ENCODE measurements at places on chromosomes 11 and 22. TPM values are rescaled to one million over a fixed set of nuclear protein-coding genes. Genes with fewer than 3 reads are reported as not detected.
A peak's percentile ranks its signal among the peaks of the same experiment; 100 is the strongest.

- DNase-seq: peak; percentile 59
- H3K27ac ChIP-seq: no peak overlapping the region
- no peak overlapping the region for H3K4me3 ChIP-seq
- H3K4me1 ChIP-seq: peaks cover 22% of the 10 kb centered on the region
- no peaks in the 10 kb centered on the region for H3K27me3 ChIP-seq
These were observed 59.2 kb upstream of the FSHB start for GRCh38 chr11:30171661-30172060.

GRCh38 chr22:19696504-19697276 lies 17.6 kb upstream of the SEPTIN5 start:
- H3K4me3 ChIP-seq: no peak overlapping the region
- no peaks in the 10 kb centered on the region for H3K36me3 ChIP-seq
- DNase-seq: no peak
- H3K27ac ChIP-seq: no peak overlapping the region
- no peaks in the 10 kb centered on the region for H3K27me3 ChIP-seq

The BATF2 gene
- 0.79 TPM for total RNA-seq

- H3K4me3 ChIP-seq: no peak overlapping the region
- no peak for DNase-seq
- no peaks in the 10 kb centered on the region for H3K36me3 ChIP-seq
- H3K27ac ChIP-seq: no peak overlapping the region
These were observed 830.0 kb downstream of the NTM start for GRCh38 chr11:132200353-132200936.

DNA sequence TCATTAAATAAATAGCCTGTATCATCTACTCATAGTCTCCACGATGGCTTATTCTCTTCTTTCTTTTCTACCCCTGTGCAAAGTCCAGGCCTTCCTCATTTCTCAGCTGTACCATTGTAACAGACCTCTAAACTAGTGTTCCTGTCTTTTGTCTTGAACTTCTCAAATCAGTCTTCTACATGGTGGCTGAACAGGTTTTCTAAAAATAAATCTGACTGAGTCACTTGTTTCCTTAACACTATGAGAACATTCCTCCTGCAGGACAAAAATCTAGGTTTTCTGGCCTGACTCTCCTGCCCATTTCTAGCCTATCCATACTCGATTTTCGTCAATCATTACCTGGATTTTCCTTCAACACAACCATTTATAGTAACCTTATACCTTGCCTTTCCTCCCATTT lies 1080.8 kb upstream of the TENM4 start:
- no peak overlapping the region for H3K4me3 ChIP-seq
- peaks cover 19% of the 10 kb centered on the region for H3K4me1 ChIP-seq
- H3K36me3 ChIP-seq: no peaks in the 10 kb centered on the region
- H3K27me3 ChIP-seq: no peaks in the 10 kb centered on the region
- H3K27ac ChIP-seq: no peak overlapping the region
- DNase-seq: no peak

DNA sequence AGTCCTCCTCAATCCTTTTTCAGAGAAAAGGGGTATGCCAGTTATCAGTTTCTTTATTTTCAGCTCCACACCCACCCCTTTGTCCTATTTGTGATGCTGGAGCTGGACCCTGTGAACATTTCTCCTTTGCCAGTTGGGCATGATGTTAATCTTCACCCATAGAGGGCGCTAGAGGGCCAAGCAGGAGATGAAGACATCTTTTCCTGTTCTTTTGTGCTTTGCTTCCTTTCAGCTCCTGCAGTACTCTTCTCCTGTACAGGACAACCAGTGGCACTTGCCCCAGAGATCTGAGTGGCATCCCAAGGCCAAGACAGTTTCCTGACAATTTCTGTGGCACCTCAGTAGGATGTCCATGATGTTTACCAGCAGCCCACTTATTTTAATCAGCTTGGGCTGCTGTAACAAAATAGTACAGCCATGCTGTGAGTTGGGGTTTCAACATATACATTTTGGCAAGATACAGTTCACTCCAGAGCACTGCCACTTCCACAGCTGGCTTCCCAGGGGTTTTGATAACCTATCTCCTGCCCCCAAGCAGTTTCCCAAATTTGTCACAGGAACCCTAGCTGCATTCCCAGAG lies 4.6 kb downstream of the SAA2 start:
- DNase-seq: peak; percentile 67
- no peak overlapping the region for H3K4me3 ChIP-seq
- H3K27me3 ChIP-seq: no peaks in the 10 kb centered on the region
- H3K4me1 ChIP-seq: no peaks in the 10 kb centered on the region
- no peaks in the 10 kb centered on the region for H3K36me3 ChIP-seq

- no peaks in the 10 kb centered on the region for H3K27me3 ChIP-seq
- no peak for DNase-seq
- no peak overlapping the region for H3K4me3 ChIP-seq
- no peak overlapping the region for H3K27ac ChIP-seq
- no peaks in the 10 kb centered on the region for H3K36me3 ChIP-seq
These were observed 113.8 kb downstream of the ATXN10 start for GRCh38 chr22:45785458-45785857.

The SCGB2A2 gene
- not detected for total RNA-seq

- H3K27me3 ChIP-seq: peaks cover 3% of the 10 kb centered on the region
- no peak for DNase-seq
- H3K4me1 ChIP-seq: no peaks in the 10 kb centered on the region
- H3K4me3 ChIP-seq: no peak overlapping the region
These were observed 354.9 kb upstream of the FAT3 start for GRCh38 chr11:91869686-91870085.

GRCh38 chr11:81278991-81279390 lies 1454.7 kb downstream of the FAM181B start:
- no peaks in the 10 kb centered on the region for H3K4me1 ChIP-seq
- no peaks in the 10 kb centered on the region for H3K36me3 ChIP-seq
- no peak overlapping the region for H3K27ac ChIP-seq
- no peak overlapping the region for H3K4me3 ChIP-seq

- H3K4me1 ChIP-seq: peaks cover 5% of the 10 kb centered on the region
- no peak for DNase-seq
- H3K27ac ChIP-seq: no peak overlapping the region
- H3K36me3 ChIP-seq: 0 out of 2 replicates have a peak, but pooled peaks cover 1% of the 10 kb centered on the region
These were observed 44.6 kb downstream of the MRE11 start for GRCh38 chr11:94449029-94449428.

The MMP12 gene
- not detected for total RNA-seq

GRCh38 chr22:23113847-23114720 lies 27.7 kb downstream of the RSPH14 start:
- no peaks in the 10 kb centered on the region for H3K27me3 ChIP-seq
- H3K4me1 ChIP-seq: no peaks in the 10 kb centered on the region
- H3K36me3 ChIP-seq: no peaks in the 10 kb centered on the region
- DNase-seq: no peak
- no peak overlapping the region for H3K27ac ChIP-seq
- H3K4me3 ChIP-seq: no peak overlapping the region

DNA sequence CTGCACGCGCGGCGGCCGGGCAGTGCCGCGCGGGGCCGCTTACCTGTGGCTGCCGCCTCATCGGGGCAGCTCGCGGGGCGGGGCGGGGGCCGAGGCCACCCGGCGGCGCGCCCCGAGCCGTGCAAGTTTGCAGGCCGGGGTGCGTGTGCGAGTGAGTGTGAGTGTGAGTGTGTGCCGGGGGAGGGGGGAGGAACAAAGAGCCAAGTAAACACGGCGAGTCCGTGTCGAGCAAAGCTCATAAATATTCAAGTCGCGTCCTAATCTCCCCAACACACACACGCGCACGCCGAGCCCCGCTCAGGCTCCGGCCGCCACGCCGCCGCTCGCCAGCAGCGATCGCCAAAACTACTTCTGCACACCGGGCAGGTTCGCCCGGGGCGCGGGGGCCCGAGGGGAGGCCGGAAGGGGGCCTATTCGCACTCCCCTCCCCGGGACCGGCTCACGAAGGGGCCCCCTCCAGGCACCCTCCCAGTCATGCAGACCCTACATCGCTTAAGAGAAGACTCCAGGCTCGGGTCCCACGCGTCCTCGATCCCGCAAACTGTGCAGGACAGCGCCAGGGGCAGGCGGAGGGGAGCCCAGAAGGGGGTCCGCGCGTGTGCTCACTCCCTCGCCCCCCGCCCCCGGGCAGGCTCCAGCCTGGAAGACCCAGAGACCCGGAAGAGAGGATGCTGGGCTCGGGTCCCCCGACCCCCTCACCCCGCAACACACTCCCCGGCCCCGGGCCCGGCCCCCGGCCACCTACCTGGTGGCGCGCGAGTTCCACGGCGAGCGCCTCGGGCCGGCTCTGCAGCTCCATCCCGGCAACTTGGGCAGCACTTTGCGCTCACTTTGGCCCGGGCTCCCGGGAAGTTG lies 827 bp downstream of the PHF21B start:
- H3K27me3 ChIP-seq: peaks cover 1% of the 10 kb centered on the region
- H3K36me3 ChIP-seq: no peaks in the 10 kb centered on the region
- DNase-seq: no peak
- H3K27ac ChIP-seq: no peak overlapping the region

- H3K36me3 ChIP-seq: no peaks in the 10 kb centered on the region
- H3K27ac ChIP-seq: no peak overlapping the region
- DNase-seq: no peak
- no peaks in the 10 kb centered on the region for H3K4me1 ChIP-seq
- H3K27me3 ChIP-seq: no peaks in the 10 kb centered on the region
- H3K4me3 ChIP-seq: no peak overlapping the region
These were observed 74.2 kb downstream of the MORC2 start for GRCh38 chr22:30894371-30894740.

DNA sequence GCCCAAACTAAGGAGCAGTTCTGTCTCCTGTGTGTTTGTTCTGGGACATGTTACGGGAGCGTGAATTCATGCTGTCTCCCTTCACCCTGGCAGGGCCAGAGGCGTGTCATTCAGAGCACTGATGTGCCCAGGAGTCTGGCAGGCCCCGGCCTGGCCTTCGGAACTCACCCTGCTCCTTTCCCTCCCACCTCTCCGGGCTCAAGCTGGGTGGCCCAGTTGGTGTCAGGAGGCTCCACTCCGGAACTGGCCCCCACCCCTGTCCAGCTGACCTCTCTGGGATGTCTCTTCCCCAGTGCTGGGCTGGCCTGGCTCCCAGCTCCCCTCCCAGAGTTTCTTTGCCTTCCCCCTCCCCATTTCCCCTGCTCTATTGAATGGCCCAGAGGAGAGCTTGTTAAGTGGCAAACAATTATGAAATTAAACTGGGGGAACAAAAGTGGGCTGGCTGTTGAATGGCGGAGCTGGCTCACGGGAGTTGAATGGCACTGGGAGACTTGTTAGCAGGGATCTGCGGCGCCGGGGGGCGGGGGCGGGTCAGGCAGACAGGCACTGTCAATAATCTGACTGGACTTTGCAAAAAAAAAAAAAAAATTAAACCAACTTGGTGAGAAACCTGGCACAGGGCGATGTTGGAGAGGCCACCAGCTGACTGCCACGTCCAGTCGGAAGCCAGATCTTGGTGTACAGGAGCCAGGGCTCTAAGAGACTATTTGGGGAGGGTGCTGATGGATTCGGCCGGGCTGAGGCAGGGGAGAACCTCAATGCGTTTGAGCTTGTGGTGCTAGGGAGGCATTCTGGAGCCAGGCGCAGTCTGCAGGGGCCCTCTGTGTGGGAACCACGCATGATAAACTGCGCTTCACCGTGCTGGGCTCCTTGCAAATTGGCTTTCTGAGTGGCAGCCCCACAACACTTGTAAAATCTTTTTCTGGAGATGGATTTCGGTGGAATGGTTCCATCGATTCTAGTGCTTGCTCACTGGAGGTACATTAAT lies 1.3 kb downstream of the MPPED1 start:
- H3K27ac ChIP-seq: no peak overlapping the region
- peaks cover 4% of the 10 kb centered on the region for H3K27me3 ChIP-seq
- DNase-seq: no peak
- no peaks in the 10 kb centered on the region for H3K4me1 ChIP-seq
- H3K36me3 ChIP-seq: no peaks in the 10 kb centered on the region

The ELF5 gene
- 0.11 TPM for total RNA-seq

- DNase-seq: no peak
- no peaks in the 10 kb centered on the region for H3K4me1 ChIP-seq
- H3K4me3 ChIP-seq: no peak overlapping the region
- no peaks in the 10 kb centered on the region for H3K36me3 ChIP-seq
- no peak overlapping the region for H3K27ac ChIP-seq
- H3K27me3 ChIP-seq: no peaks in the 10 kb centered on the region
These were observed 54.2 kb downstream of the IRAG1 start for GRCh38 chr11:10639350-10639749.

Data from Caco-2 (cell line).